Tibial nerve (tissue), 4 donors: ENCODE measurements at places on chromosomes 1 and 21.

DNA sequence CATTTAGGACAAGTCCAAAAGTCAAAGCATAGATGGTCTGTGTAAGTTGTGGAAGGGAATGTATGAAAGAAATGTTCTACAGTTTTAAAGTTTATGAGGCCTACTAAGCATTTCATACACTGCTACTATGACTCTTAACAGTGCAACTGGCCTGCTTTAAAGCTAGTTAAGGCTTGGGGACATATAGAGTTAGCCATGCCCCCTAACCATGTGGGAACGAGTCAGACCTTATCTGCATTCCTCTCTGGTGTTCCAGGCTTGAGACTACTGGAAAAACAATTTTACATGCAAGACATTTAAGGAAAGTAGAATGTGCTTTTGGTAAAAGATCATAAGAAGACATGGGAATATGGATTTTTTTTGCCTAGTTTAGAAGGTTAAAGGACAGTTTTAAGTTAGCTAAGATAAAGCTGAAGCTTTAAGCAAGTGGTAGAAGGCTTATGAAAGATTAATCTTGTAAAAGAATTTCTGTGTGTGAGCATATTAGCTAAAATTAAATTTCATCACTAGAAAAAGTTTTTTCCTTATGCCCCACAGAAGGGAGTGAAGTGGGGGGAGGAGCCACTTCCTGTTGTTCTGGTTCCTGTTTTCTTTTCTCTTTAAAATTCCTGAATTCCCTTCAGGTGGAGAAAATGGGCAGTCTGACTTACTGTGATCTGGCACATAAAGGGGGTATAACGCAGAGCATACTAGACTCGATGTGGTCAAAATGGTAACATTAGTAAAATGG, 8.9 kb upstream of the CD48 start:
- DNase-seq, result no peak

DNA sequence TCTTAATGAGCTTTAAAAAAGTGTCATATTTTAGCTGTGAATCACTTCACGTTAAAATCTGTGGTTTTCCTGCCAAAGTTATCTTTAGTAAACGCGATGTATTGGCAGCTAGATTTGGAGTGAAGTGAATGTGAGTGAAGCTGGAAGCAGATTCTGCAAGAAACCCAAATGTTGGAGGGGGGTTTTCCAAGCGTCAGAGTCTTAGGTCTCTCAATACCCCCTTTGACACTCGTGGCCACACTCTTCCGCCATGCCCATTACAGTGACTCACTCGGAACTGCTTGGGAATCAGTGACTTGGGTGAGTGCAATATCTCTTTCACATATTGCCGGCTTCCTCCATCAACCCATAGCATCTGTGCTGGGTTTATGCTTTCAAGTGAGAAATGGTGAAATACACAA, 17.5 kb downstream of the B3GALT5 start:
- DNase-seq, result no peak

GRCh38 chr1:33367485-33368405, 46.8 kb upstream of the A3GALT2 start:
- DNase-seq, result peak; percentile 88

DNA sequence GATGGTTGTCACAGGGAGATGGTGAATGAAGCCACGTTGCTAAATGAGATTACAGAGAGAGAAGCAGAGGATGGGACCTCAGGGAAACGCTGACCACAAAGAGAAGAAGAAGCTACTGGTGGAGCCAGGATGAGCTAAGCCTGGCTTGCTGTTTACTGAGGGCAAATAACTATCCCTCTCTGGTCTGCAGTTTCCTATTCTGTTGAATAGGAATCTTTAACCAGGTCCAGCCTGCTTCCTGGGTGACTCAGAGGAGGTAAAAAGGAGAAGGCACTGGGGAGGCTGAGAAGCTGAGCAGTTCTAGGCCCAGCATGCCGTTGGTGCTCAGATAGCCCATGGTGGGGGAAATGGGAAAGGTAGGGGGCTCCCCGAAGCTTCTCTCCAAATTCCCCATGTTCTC, 29.6 kb downstream of the DMBX1 start:
- no peak for DNase-seq

- no peak for DNase-seq
Measured at GRCh38 chr1:186648613-186649012, 31.6 kb downstream of the PTGS2 start.

- DNase-seq, result no peak
Measured at GRCh38 chr1:38587766-38588165, 271.8 kb downstream of the RRAGC start.

DNA sequence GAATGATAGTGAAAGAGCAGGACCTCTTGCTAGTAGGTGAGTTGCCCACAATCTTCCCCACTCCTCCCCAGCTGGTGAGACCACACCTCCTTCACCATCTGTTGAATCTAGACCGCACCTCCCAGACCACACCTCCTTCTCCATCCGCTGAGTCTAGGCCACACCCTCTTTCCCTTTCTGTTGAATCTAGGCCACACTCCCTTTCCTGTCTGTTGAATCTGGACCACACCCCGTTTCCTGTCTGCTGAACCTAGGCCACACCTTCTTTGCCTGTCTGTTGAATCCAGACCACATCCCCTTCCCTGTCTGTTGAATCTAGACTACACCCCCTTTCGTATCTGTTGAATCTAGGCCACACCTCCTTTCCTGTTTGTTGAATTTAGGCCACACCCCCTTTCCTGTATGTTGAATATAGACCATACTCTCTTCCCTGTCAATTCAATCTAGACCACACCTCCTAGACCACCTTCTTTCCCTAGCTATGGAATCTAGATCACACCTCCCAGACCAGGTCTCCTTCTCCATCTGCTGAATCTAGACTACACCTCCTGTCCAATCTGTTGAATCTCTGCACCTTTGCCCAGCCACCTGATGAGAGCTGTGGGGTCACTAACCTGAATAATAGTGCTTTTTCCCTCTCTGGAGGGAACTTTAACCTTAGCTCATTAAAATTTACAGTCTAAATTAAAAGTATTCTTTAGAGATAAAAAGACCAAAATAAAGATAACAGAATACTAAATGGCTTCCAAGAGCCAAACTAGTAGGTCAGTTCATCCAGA, 116.3 kb downstream of the DAB1 start:
- DNase-seq, result no peak

GRCh38 chr1:27090911-27091310, 64.0 kb downstream of the SLC9A1 start:
- DNase-seq, result no peak
